ENCODE measurements at places on chromosomes 12 and 14.

DNA sequence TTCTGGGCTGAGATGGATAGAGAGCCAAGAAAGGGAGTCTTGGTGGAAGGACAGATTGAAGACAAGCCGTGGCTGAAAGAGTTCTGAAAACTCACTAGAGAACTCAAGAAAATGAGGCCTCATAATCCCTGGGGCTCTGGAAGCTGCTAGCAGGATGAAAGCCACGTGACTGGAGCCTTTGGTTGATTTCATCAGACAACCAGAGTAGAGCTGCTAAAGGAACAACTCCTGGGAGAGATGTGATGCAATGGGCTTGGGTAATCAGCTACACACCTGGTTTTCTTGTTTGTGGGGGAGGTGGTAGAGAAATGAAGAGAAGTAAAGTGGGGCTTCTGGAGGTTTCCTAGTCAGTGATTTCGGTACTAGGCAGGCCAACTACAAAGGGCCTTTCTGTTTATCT is 13.4 kb downstream of the CSRNP2 start:
- no peak for DNase-seq

DNA sequence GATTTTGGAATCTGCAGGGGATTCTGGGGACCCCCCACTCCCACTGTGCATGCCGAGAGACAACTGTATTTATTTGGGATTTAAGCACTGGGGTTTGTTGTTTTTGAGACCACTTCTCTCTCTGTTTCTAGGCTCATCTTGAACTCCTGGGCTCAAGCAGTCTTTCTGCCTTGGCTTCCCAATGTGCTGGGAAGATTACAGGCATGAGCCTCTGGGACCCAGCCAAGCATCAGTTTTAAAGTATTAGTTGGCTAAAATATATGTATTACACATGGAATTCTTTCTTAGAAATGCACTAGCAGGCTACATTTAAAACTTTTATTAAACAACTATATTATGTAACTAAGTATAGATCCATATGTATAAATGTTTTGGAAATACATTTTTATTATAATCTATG is 78.3 kb downstream of the AEBP2 start:
- DNase-seq, result no peak

GRCh38 chr14:23538785-23539184 is 12.8 kb downstream of the ZFHX2 start:
- DNase-seq, result no peak

DNA sequence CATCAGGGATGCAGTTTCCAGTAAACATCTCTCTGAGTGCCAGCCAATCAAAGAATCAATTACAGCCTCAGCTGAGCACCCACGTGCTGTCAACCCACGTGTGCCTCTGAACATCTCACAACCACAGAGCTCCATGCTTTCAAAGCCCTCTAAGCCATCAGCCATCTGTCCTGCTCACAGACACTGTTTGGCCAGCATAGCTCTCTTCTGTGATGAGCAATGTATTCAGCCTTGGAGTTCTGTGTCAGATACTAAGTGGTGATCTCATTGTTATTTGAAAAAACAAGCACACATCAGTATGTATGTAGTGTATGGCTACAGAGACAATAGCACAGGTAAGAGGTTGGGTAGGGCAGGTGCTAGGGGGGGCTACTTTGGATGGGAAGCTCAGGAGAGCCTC is 94.3 kb downstream of the RGS6 start:
- no peak for DNase-seq

DNA sequence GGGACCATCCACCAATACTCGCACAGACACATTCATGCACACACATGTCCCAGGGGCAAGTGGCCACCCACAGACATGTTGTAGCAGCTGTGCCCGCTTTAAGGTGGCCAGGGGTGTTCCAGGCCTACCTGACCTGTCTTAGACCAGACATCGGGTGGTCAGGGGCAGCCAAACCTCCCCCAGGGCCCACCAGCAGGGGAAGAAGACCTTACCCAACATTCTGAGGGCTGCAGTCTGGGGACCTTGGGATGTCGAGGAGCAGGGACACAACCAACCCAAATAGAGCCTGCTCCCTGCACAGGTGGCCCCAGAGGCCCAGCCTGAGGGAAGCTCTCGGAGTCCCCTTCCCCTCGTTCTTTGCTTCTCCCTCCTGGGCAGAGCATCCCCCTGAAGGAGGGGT is 1.7 kb upstream of the TMEM119 start:
- no peak for DNase-seq

GRCh38 chr14:76753541-76754198 is 7.6 kb upstream of the VASH1 start:
- no peak for DNase-seq

- DNase-seq, result no peak
These were observed 158.4 kb upstream of the PLXNC1 start for GRCh38 chr12:93989949-93990348.

- no peak for DNase-seq
These were observed 471.6 kb upstream of the FOXG1 start for GRCh38 chr14:28294834-28295440.

- no peak for DNase-seq
These were observed 1005.5 kb downstream of the VRK1 start for GRCh38 chr14:97802430-97803373.

DNA sequence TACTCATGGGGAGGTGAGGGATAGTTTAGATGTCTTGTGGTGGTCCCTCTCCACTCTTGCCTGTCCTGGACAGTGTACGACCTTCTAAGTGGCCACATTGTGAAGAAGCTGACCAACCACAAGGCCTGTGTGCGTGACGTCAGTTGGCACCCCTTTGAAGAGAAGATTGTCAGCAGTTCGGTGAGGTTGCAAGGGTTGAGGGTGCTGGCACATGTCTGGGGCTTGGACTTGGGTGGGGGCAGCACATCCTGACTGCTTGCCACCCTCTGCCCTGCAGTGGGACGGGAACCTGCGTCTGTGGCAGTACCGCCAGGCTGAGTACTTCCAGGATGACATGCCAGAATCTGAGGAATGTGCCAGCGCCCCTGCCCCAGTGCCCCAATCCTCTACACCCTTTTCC is 7.6 kb upstream of the FITM1 start:
- no peak for DNase-seq

- DNase-seq, result no peak
These were observed 250.1 kb downstream of the SLC41A2 start for GRCh38 chr12:104707794-104708558.

GRCh38 chr14:75927564-75928087 is 54.2 kb downstream of the TGFB3 start:
- no peak for DNase-seq

GRCh38 chr12:124498275-124499189 is 68.9 kb downstream of the NCOR2 start:
- no peak for DNase-seq

- DNase-seq, result no peak
These were observed 5.3 kb downstream of the BHLHE41 start for GRCh38 chr12:26119391-26119989.

DNA sequence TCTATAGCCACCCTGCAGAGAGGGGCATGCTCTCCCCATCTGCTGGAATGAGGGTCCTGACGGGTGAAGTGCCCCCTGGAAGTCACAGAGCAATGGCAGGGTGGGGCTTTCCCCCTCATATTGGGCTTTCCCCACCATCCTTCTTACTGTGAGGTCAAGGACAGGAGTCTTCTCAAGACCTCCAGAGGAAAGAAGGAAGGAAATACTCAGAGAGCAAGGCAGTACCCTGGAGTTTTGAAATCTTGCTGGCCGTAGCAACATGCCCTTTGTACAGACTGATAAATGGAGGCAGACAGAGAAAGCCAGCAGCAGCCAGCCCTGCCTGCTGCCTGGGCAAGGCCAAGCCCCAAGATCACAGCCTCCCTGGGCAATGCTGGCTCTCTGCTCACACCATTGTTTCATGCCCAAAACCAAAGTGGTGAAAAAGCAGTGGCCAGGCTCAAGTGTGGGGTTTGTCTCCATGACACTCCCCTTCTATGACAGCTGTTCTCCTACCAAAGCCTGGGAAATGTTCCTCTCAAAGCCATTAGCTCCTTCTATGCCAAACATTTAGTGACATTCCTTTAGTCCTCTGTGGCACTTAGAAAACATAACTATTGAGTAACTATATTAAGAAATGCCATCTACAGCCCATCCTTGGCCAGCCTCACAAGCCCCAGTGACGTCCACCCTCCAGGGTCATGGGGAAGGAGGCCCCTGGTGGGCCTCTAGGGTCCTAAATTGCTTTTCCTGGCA is 13.2 kb upstream of the ITPK1 start:
- DNase-seq, result no peak

GRCh38 chr12:132610866-132611602 is 652 bp upstream of the LRCOL1 start:
- DNase-seq, result no peak

- DNase-seq, result no peak
These were observed 831 bp upstream of the BTBD7 start for GRCh38 chr14:93333631-93334103.

GRCh38 chr14:96627386-96627785 is 125.2 kb downstream of the PAPOLA start:
- DNase-seq, result no peak

- no peak for DNase-seq
These were observed 56.6 kb downstream of the SLC2A13 start for GRCh38 chr12:40049268-40049667.

- no peak for DNase-seq
These were observed 6.3 kb upstream of the NFE2 start for GRCh38 chr12:54306925-54307741.

DNA sequence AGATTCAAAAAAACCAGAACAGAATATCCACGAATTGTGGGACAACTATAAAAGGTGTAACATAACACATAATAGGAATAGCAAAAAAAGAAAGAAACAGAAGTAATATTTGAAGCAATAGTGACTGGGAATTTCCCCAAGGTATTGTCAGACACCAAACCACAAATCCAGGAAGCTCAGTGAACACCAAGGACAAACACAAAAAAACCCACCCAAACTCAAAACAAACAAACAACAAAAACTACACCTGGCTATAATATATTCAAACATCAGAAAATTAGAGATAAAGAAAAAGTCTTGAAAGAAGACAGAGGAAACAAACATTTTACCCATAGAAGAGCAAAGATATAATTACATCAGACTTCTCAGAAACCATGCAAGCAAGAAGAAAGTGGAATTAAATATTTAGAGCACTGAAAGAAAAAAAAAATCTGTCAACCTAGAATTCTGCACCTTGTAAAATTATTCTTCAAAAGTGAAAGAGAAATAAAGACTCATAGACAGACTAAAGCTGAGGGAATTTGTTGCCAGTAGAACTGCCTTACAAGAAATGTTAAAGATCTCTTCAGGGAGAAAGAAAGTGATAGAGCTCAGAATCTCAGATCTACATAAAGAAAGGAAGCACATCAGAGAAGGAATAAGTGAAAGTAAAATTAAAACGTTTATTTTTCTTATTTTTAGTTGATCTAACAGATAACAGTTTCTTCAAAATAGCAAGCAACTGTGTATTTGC is 12.1 kb upstream of the HMGA2 start:
- no peak for DNase-seq

DNA sequence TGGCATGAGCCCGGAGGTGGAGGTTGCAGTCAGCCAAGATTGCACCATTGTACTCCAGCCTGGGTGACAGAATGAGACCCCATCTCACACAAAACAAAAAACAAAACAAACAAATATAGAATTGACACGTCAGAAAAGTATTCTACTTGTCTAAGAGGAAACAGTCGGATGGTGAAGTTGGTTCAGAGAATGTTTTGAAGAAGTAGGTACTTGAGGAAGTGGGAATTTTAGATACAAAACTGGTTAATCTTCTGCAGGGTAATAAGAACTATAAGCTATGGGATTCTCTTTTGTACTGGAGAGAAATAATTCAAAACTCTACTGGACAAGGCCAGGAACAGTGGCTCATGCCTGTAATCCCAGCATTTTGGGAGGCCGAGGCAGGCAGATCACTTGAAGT is 14.6 kb upstream of the TCTN1 start:
- DNase-seq, result no peak

DNA sequence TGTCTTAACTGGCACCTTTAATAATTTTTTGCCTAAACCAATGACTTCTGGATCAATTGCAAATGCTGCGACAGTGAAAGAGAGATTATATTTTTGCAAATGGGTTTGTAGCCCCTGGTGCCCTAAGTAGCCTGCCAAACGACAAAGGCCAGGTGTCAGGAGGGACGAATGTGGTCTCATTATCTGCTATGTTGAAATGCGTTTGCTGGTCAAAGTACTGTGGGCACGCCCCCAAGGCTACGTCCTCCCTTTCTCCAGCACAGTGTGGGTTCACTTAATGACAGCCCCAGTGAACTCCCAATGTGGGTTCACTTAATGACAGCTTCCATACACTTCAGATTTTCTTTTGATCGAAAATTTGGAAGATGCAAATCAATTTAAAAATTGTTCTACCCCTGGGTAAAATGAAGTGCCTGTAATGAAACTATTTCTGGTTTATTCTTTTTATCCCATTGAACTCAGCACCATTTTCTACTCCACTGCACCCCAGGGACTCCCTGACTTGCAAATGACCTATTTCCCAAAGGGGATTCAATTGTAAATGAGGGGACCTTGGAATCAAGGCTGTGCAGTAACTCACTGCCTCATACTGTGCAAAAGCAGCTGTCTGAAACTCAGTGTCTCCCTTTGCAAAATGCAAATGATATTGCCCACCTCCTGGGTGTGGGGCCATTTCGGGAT is 1.4 kb downstream of the SERPINA11 start:
- no peak for DNase-seq

DNA sequence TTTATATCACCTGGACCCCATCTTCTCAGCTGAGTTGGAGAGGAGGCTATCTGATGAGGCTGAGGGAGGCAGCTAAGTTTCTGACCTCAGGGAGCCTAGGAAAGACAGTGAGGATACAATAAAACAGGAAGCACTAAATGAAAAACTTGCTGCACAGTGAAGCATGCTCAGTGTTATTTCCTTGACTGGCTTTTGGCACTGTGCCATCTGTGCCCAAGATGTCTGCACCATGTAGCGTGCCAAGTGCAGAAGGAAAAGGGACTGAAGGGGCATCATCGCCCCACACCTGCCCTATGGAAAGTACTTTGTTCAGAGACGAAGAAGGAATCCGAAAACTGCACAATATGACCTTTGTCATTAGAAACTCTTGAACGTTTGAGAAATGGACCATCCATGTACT is 102.7 kb downstream of the ANO4 start:
- no peak for DNase-seq

DNA sequence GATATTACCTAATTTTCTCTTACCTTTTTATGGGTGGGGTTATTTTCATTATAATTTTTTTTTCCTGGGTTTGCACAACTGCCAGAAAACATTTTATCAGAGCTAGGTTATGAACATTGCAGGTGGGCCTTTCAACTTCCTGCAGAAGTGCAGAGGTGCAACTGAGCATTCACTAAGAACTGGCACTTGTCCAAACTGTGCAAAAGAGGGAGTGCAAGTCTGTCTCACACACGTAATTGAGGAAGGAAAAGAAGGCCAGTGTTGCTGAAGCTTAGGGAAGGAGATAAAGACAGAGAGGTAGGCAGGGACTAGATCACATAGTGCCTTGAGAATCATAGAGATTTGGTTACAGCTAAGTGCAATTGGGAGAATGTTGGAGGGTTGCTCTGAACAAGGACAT is 14.1 kb upstream of the AMN1 start:
- DNase-seq, result no peak
